ENCODE measurements at places on chromosomes 2 and 18.

DNA sequence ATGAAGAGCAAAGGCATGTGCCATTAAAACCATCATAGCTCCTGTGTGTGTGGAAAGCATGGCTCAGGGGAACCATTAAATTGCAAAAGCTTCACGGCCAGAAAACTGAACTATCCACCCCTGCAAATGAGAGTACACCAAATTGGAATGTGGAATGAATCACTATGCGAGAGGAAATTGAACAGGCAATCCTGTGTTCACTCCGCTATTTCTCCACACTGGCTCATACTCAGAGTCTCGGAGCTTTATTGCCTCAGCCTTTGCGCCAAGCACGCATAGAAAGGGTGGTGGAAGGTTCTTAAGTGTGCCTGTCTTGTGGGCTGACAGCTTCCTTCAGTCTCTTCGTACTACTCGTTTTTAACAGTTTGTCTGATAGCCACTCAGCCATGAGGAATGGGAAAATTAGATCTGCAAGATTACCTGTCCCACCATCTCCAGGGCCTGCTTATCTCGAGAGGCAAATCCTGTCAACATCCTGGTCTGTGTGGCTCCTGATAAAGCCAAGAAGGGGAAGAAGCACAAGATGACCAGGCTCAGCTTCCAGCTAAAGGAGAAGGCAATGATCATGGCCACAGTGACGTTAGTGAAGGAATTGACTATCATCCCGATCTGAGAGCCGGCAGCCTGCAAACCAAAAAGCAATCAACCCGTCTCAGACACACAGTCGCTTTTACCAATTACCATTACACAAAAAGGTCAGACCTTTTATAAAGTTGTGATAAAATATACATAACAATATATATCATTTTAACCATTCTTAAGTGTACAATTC is 34.9 kb downstream of the G6PC2 start:
- DNase-seq, result peak; percentile 61

DNA sequence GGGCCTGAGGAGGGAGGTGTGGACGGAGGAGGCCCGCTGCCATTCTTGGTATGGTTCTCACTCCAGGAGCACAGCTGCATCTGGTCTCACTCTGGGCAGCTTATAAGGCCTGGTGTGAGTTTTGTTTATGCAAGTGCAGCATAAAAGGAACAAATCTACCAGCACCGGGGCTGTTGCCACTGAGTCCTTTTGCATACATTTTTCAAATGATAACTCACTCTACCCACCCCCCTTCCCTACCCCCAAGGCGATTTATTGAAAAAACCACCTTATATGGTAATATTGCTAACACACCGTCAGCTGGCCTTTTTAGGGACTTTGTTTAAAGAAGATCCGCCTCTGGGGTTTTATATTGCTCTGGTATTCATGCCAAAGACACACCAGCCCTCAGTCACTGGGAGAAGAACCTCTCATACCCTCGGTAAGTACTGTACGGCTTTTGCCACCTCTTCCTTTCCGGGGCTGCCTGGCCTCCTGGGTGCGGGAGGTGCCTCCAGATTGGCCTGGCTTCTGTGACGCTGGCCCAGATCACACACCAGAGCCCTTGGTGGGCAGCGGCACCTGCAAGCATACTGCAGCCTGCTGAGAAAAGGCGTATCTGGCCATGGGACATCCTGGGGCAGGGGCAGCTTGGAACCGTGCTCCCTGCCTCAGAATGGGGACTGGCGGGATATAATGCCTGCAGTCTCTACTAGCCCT is at the start of gene ACTG2:
ACTG2 (plus strand) TSS at position 378 of the 699 bp plus-strand sequence. CDS start 8,304 bp downstream, outside the sequence.
- peak; percentile 74 for DNase-seq

GRCh38 chr2:238097201-238097987 is 2.7 kb upstream of the ESPNL start:
- no peak for DNase-seq

GRCh38 chr18:76708071-76708721 is 114.2 kb upstream of the ZNF236 start:
- no peak for DNase-seq

- no peak for DNase-seq
Observed at GRCh38 chr2:108833219-108833618, 46.6 kb downstream of the CCDC138 start.

GRCh38 chr2:211745295-211746097 is 793.1 kb downstream of the ERBB4 start:
- peak; percentile 45 for DNase-seq

DNA sequence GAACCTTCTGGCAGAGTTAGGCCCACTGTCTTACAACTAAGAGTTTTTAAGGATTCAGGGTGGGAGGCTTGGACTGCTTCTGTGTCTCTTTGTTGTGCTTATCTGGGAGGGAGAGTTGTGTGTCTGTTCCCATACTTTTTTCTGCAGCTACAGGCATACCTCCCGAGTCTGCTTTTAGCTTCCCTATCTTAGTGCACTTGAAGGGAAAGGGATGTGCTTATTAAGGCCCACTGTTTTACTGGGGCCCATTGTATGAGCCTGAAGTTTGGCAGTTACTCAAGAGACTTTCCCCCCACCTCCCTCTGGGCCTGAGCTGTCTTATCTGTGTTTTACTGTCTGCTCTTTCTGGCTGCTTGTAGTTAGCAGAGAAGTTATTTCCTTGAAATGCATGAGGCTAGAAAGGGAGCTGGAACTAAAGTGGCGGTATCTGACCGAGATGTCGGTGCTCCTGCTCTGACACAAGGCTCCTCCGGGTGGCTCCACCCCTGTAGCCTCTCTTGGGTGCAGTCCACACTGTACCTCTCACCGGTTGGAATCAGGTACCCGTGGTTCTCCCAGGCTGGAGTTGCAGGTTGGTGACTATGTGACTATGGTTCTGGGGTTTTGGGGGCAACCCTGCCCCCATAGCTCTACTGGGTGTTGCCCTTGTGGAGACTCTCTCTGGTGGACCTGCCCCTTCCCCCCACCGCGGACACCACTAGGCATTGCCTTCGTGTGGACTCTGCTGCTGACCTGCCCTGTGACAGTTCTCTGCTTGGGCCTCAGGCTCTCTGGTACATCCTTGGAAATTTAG is 12.9 kb downstream of the UBR3 start:
- no peak for DNase-seq

DNA sequence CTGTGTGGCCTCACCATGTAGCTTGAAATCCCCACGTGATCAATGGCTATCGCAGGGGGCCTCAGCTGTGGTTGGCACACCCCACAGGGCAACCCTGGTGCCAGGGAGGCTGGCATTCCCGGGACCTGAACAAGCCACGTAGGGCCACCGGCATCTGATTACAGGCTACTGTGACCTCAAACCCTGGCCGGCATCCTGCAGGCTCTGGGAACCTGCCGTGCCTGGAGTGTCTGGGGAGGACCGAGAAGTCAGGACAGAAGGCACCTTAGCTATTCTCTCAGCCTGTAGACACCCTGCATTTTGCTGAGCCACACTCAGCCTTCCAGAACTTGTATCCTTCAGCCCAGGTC is 213.0 kb downstream of the GLI2 start:
- DNase-seq, result no peak

DNA sequence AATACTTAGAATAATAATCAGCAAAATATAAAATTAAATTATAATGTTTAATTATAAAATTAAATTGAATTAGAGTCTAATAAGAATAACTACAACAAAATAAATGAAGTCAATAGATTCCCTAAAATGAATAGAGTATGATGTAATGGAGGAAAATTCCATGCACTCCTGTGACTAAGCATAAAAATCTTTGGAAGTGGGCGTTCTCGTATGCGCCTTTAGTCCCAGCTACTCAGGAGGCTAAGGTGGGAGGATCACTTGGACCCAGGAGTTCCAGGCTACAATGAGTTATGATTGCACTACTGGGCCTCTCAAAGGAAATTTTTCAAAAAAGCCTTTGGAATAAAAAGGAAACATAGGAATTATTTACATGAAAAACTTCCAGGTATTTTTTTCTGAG is 955.4 kb upstream of the POU3F3 start:
- peak; percentile 3 for DNase-seq

DNA sequence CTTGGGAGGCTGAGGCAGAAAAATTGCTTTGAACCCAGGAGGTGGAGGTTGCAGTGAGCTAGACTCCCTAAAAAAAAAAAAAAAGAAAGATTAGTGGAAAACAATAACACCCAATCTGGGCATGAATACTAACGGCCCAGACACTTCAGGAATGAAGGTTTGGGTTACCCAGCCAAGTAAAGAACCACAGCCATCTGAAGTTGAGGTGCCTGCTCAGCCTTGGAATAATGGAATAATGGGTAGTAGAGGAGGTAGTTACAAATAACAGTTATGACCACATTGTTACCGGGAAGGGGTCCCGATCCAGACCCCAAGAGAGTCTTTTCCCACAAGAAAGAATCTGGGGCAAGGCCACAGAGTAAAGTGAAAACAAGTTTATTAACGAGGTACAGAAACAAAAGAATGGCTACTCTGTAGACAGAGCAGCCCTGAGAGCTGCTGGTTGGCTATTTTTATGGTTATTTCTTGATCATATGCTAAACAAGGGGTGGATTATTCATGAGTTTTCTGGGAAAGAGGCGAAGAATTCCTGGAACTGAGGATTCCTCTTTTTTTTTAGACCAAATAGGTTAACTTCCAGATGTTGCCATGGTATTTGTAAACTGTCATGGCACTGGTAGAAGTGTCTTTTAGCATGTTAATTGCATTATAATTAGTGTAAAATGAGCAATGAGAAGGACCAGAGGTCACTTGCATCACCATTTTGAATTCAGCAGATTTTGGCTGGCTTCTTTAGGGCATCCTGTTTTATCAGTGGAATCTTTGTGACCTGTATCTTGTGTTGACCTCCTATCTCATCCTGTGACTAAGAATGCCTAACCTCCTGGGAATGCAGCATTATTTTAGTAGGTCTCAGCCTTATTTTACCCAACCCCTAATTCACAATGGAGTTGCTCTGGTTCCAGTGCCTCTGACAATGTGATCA is 96.2 kb upstream of the HAAO start:
- DNase-seq, result peak; percentile 25

GRCh38 chr18:79748321-79749180 is 49.2 kb upstream of the KCNG2 start:
- no peak for DNase-seq

DNA sequence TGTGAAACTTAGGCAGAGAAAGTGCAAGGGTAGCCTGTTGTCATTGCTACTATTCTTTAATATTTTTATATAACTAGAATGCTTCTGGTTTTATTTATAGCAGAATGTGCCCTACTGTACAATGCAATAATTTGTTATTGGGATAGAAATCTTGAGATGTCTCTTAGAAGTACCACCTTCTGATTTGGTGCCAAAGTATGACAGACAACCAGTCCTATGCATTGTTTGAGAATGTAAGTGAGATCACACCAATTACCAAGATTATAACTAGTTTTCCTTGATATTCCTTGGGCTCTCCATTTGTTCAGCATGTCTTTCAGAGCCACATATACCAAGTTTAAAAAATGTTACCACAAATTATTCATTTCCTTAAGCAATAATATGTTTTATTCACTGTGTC is 399.7 kb downstream of the CPS1 start:
- DNase-seq, result no peak

- DNase-seq, result peak; percentile 37
Observed at GRCh38 chr18:13336841-13337240, 118.3 kb downstream of the LDLRAD4 start.

Measured in fibroblast of skin of right quadriceps (primary cell).